ENCODE measurements at places on chromosomes 5 and 9.

GRCh38 chr9:124813501-124814163 is 36.7 kb downstream of the OLFML2A start:
- peak; percentile 51 for DNase-seq

- peak; percentile 66 for DNase-seq
Measured at GRCh38 chr9:95008151-95008771, 281.8 kb downstream of the AOPEP start.

GRCh38 chr5:53987101-53987500 is 323.3 kb downstream of the ARL15 start:
- DNase-seq: no peak

- DNase-seq: no peak
Measured at GRCh38 chr5:145948921-145949320, 12.5 kb downstream of the SH3RF2 start.

DNA sequence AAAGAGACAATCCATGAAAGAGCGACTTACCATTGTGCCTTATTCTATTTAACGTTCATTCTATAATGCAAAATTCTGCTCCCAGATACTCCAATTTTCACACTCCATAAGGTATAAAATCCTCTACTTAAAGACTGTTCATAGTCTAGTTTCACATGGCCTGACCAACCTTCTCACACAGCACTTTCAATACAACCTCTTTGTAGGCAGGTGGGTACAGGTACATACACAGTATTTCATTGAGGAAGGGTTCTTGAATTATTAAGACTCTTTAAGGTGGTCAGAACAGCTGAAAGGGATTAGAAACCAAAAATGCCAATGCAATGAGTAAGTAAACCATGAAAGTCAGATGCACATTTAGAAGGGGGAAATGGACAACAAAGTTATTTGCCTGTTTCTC is 352.0 kb downstream of the PARP8 start:
- no peak for DNase-seq

DNA sequence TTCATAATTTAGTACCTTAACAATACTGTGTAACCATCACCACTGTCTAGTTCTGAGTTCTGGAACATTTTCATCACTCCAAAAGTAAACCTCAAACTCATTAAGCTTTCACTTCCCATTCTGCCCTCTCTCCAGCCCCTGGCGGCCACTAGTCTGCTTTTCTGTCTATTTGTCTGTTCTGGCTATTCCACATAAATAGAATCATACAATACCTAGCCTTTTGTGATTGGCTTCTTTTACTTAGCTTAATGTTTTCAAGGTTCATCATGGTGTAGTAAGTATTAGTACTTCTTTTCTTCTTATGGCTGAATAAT is 138.7 kb downstream of the RAPGEF6 start:
- no peak for DNase-seq

DNA sequence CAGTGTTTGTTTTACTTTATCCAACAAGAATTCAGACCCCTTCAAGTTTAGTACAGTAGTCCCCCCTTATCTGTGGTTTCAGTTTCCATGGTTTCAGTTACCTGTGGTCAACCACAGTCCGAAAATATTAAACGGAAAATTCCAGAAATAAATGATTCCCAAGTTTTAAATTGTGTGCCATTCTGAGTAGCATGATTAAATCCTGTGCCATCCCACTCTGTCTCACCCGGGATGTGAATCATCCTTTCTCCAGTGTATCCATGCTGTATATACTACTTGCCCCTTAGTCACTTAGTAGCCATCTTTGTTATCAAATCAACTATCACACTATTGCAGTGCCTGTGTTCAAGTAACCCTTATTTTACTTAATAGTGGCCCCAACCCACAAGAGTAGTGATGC is 153.8 kb upstream of the RASA1 start:
- DNase-seq: peak; percentile 94

Data from M059J (cell line).